ENCODE measurements at places on chromosomes 12 and 14. TPM values are rescaled to one million over a fixed set of nuclear protein-coding genes. Genes with fewer than 3 reads are reported as not detected.

DNA sequence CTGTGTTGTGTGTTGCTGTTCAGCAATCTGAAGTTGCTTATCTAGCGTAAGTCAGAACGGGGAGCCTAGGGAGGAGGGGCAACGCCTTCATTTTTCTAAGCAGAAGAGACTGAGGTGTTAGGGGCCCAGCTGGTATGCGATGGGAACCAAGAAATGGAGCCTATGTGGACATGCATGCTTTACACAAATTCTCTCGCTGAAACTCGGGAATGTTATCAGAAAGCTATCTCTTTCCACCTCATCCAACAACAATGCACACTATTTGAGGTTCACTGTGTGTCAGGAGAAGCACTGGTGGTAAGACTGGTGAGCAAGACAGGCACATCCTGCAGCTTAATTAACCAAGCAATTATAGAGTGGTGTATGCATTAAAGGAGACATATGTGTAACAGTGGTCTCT is 89.7 kb downstream of the NRXN3 start:
- DNase-seq = no peak

GRCh38 chr14:22105006-22105623 is 431.5 kb upstream of the OR4E1 start:
- DNase-seq = no peak

DNA sequence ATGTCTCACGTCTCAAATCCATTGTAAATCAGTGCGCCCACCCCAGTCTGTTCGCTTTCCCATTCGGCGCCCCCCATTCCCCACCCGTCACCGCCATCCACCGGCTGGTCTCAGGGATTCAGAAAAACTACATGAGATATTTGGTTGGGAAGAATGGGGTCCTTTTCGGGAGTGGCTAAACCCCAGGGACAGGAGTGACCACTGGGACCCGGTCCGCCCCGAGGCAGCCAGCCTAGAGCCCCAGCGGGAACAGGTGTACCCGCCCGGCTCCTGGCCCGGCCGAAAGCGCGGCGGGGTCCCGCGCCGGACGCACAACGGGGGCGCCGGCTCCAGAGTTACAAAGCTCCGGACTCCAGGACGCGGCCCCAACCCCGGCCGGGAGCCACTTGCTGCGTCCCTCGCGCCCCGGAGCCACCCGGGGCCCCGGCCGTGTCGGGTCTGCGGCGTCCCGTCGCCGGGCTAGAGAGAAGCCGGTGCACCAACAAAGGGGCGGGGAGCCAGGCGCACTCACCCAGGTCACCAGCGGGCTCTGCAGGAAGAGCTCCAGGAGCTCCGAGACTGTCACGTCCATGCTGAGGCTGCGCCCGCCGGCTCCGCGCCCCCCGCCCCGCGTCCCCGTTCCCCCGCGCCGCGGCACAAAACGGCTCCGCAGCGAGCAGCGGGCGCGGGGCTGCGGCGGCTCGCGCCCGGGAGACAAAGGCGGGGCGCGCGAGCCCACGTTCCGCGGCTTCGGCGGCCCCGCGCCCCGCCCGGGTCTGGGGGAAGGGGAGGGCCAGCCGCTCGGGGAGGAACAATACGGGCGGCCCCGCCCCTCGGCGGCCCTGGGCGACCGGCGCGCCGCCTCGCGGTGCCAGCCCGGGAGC is at the start of gene CCDC88C:
Gene CCDC88C (minus strand): TSS at position 701 of the 863 bp plus-strand sequence. CDS start 130 bp downstream, at position 571.
- no peak for DNase-seq

SLC6A15 gene
- 23.4 TPM for total RNA-seq

GRCh38 chr12:105036937-105037649 is 47.2 kb downstream of the ALDH1L2 start:
- no peak for DNase-seq

ACOT4 gene
- 0.19 TPM for total RNA-seq

All from H4 (cell line).